ENCODE measurements at places on chromosomes 5 and 9.

DNA sequence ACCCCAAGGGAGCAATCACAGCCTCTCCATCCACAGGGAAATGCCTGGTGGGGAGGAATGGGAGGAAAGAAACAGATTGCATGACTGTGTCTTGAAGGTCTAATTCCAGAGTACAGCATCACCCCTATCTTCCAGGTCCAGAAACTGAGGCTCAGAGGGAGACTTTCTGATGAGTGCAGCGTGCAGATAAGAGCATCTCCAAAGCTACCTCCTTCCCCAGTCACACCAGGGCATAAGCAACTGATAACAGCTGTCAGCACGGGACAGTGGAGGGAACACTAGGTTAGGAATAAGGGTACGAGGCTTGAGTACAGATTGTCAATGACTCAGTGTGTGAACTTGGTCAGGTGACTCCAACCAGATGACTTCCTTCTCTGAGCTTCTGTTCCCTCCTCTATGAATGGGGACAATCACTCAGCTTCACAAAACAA is 126.9 kb downstream of the KCNIP1 start:
- peak; percentile 74 for DNase-seq

- no peak for DNase-seq
Measured at GRCh38 chr9:78291240-78291925, 5.5 kb upstream of the PSAT1 start.

- no peak for DNase-seq
Measured at GRCh38 chr5:172828911-172829431, 5.1 kb upstream of the ERGIC1 start.

GRCh38 chr9:69317081-69317480 is 7.9 kb upstream of the ENTREP1 start:
- DNase-seq = no peak

GRCh38 chr9:5848372-5848882 is 15.5 kb upstream of the ERMP1 start:
- DNase-seq = no peak

DNA sequence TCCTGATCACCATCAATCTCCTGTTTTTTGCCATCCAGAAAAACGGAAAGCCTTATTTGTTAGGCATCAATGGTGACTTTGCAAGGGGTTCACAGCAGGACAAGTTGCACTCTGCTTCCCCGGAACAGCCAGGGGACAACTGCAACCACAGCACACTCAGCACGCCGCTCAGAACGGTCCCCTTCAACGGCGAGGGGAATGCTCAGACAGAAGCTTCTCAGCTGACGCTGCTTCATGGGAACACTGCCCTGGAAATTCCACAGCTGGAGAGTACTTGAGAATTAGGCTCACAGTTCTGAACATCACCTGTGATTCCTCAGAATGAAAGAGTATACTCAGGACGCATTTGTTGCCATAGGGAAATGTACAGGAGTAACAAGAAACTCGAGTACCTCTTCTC is 40.1 kb upstream of the PLPP6 start:
- DNase-seq = no peak

DNA sequence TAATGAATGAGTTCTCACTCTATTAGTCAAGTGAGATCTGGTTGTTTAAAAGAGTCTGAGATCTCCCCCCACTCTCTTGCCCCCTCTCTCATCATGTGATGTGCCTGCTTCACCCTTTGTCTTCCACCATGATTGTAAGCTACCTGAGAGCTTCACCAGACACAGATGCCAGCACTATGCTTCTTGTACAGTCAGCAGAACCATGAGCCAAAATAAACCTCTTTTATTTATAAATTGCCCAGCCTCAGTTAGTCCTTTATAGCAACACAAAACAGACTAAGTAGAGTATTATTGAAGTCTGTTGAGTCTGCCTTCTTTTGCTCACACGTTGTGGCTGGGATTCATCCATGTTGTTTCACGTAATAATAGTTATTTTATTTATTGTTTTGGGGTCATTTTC is 14.3 kb downstream of the CYSTM1 start:
- DNase-seq = no peak

GRCh38 chr5:145180371-145180770 is 654.8 kb downstream of the PRELID2 start:
- DNase-seq = no peak

DNA sequence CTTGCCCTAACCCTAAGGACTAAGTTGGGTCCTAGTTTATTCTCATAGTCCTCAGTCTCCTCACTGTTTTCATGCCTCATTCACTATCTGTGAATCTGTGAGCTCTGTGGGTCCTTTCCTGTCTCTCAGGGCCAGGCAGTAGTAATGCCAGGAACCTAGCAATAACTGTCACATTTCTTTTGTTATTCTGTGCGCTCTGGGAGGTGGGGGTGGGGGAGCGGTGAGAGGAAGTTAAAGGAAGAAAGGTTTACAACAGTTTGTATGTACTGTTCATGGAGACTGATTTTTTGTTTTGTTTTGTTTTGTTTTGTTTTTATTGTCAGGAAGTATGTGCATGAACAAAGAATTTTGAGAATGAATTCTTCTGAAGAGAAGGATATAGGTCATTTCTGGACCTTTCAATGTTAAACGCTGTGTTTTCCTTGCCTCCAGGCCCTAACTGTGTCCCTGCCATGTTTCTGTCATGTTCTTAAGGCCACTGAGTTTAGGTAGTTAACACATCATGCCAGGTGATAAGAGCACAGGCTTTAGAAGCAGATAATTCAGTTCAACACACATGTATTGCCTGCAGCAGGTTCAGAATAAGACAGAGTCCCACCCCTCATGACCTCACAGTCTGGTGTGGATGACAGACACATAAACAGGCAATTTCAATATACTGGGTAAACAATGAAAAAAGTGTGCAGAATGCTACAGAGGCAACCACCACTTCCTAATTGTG is 13.3 kb upstream of the FEM1C start:
- DNase-seq = no peak

GRCh38 chr5:56746553-56747339 is 68.6 kb upstream of the MAP3K1 start:
- no peak for DNase-seq

GRCh38 chr9:74498621-74499095 is 1.5 kb downstream of the RORB start:
- no peak for DNase-seq

DNA sequence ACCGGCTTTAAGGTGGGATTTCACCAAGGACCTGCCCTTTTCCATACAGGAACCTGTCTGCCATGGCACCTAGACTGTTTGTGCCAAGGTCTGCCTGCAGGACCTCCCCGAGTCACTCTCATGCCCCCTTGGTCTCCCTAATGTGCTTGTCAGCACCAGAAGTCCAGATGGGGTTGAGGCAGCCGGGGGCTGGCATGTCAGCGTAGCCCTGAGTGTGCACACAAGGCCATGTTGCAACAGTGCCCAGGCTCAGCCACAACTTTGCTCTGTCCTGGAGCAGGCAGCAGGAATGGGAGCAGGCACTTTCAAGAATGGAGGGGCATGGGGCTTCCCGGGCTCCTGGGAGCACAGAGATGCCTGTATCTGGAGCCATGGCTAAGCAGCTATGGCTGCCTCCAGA is 621.5 kb downstream of the CDH9 start:
- DNase-seq = no peak

DNA sequence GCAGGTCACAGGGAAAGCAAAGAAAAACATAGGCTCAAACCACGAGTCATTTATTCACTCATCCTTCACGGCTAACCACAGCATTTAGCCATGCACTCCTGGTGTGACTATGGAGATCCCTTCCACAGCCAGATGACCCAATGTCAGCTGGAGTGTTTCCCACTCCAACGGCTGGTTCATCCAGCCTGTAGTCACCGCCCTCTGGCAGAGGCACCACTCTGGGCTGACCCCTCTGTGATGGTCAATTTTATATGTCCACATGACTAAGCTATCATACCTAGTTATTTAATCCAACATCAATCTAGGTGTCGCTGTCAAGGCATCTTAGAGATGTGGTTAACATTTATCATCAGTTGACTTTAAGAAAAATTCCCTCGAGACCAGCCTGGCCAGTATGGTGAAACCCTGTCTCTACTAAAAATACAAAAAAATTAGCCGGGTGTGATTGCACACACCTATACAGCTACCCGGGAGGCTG is 9.5 kb upstream of the PHF19 start:
- DNase-seq = no peak

DNA sequence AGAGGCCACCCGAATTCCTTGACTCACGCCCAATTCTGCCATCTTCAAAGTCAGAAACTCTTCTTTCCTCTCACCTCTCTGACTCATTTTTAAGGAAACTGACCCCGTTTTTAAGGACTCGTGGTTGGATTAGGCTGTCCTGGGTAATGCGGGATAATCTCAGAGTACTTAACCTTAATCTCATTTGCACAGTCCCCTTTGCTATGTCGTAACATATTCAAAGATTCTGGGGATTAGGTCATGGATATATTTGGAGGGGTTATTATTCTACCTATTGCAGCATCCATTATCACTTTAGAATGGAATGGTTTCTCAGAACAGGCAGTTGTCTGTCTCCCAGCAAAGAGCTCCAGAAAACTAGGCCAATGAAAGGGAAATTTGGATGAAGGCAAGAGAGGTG is 80.8 kb upstream of the IL12B start:
- no peak for DNase-seq

DNA sequence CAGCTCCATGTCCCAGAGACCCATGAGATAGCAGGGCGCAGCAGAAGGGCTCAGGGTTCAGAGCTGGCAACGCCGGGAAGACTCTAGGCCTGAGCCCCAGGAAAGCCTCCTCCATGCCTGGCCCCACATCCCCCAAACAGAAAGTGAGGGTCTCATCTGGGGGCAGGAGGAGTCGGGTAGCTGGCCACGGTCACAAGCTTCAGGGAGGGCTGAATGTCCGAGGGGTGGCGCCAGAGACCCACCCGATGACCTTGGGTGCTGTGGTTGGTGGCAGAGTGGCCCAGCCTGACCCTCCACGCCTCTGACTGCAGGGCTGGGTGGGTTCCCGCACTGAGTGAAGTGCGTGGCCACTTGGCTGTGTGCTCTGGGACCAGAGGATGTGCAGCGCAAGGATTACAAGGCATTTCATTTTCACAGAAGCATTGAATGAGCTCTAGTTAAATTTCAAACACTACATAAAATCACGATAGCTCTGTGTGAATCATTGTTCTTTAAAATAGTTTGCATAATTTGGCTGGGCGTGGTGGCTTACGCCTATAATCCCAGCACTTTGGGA is 3.0 kb downstream of the C8G start:
- DNase-seq = peak; percentile 25

- DNase-seq = no peak
Measured at GRCh38 chr5:31255041-31255440, 61.6 kb downstream of the CDH6 start.

- no peak for DNase-seq
Measured at GRCh38 chr5:10290438-10290837, 17.3 kb downstream of the CMBL start.

GRCh38 chr5:108379722-108380530 is 2.0 kb downstream of the FBXL17 start:
- DNase-seq = peak; percentile 2

- DNase-seq = no peak
Measured at GRCh38 chr5:1762121-1762882, 37.3 kb downstream of the MRPL36 start.

GRCh38 chr5:76473661-76474060 is 70.6 kb downstream of the IQGAP2 start:
- DNase-seq = peak; percentile 20

GRCh38 chr5:67377631-67378030 is 181.0 kb upstream of the CD180 start:
- no peak for DNase-seq

DNA sequence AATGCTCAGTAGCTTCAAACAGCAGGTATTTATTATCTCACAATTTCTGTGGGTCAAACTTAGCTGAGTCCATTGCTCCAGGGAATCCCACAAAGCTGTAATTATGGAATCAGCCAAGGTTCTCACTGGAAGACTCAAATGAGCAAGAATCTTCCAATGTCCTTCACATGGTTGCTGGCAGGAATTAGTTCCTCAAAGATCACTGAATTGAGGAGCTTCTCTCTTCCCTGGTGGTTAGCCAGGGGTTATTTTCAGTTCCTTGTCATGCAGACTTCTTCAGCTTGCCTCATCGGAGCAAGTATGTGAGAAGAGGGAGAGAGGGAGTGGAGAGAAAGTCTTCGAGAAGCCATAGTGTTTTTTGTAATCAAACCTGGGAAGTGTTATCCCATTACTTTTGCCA is 2331.9 kb downstream of the MAT2B start:
- no peak for DNase-seq

DNA sequence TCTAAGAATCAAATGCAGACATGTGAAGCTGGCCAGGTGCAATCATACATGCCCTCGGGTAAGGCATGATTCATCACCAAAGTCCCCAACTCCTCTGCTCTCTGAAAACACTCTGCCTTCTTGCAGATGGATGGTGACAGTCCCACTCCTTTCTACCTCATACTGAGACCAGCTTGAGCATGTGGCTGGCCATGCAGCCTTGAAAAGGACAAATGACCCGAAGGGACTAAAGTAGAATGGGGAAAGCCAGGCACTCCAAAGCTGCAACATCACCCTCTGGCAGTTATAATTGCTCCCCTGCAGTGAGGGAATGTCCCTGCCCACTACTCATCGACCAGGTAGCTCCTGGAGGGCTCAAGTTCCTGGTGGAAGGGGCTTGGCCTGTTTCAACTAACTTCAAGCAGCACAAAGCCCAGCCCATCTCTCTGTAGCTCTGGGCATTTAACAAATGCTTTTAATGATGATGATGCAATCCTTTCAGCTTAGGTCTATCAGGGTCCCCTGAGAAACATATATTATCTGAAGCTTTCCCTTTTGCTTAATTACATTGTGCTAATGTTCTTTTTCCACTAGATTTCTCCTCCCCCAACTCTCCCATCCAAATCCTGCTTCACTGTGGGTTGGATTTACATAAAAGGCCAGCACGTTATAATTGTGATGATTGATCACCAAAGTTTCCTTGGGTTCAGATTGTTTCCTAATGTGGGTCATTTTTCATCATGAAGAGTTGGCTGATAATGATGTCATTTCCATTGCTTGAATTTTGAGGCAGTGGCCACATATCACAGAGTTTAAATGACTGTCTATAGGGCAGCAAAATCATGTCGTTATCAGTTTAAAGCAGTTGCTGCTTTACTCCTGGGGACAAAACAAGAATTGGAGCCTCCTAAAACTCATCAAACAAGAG is 436.5 kb upstream of the SLC30A5 start:
- no peak for DNase-seq

DNA sequence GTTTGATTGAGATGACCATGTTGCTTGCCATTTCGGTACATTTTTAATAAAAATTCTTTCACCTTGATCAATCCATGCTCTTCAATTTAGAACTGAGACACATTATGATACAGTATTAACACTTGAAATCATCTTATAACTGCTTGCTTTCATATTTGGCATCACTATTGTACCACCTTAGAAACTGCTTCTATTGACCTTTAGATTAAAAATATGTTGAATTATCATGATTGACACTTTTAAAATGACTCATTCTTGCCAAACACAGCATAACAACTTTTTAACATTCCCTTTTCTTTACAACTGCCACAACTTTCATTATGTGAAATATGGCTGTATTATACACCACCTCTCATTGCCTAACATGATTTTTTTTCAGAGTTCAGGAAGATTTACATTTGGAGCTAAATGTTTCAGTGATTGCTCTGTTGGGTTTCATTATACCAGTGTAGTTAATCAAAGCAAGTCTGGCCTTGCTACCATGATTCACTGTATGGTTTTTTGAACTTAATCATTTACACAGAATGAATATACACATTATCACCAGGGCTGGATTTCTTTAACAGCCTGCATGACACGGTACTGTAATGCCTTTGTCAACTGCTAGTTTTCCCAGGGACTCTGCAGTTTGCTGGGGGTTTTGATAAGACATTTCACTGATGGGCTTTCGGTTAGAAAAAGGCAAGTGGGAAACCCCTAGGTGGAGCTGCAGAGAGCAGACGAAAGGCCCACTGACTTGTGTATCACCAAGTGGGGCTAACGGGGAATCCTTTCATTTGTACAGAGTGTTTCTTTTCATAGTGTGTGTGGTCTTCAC is 93.6 kb upstream of the TLE4 start:
- DNase-seq = no peak

- DNase-seq = no peak
Measured at GRCh38 chr5:52807723-52808122, 20.0 kb downstream of the ITGA1 start.

All from inflammatory macrophage (primary cell).